ENCODE measurements at places on chromosomes 11 and 22.

DNA sequence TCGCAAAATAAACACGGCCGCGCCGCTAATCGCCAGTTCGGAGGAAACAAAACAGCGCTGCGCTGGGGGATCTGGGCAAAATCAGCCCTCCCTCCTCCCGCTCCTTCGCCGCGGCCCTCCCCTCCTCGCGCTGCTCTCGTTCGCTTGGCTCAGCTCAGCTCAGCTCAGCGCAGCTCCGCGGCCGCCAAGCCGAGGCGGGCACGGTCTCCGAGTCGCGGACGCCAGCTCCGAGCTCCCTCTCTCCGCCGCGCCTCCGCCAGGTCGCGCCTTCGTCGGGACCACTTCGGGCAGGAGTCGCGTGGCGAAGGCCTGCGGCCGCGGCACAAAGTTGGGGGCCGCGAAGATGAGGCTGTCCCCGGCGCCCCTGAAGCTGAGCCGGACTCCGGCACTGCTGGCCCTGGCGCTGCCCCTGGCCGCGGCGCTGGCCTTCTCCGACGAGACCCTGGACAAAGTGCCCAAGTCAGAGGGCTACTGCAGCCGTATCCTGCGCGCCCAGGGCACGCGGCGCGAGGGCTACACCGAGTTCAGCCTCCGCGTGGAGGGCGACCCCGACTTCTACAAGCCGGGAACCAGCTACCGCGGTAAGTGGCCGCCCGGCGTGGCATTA is at the start of gene SPON1:
Gene SPON1 (plus strand): TSS at position 162 of the 607 bp plus-strand sequence. CDS start 182 bp downstream, at position 344.
- DNase-seq = no peak

DNA sequence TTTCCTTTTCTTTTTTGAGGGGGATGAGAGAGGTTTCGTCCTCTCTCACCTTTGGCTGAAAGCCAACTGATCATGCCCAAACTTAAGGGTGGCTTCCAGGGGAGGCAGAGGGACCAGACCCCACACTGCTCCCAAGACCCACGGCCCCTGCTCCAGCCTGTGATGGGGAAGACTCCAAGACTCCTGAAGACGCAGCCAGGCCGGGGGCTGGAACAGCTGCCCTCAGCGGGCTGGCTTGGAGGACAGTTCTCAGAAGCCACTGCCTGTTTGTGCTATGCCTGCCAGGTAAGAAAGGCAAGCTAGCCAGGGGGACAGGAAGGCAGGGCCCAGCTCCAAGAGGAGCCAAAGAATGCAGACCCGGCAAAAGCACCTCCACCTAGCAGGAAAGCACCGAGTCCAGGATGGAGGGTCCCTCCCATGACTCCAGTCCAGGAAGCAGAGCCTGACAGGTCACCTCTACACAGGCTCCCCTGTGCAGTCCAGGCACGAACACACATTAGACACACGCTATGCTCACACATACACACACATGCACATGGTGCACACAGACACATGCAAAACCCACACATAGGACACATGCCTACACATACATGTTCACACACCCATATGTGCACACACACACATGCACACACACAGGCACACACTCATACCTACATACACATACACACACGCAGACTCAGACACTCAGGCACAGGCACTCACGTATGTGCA is 31.3 kb downstream of the GNB1L start:
- no peak for DNase-seq

DNA sequence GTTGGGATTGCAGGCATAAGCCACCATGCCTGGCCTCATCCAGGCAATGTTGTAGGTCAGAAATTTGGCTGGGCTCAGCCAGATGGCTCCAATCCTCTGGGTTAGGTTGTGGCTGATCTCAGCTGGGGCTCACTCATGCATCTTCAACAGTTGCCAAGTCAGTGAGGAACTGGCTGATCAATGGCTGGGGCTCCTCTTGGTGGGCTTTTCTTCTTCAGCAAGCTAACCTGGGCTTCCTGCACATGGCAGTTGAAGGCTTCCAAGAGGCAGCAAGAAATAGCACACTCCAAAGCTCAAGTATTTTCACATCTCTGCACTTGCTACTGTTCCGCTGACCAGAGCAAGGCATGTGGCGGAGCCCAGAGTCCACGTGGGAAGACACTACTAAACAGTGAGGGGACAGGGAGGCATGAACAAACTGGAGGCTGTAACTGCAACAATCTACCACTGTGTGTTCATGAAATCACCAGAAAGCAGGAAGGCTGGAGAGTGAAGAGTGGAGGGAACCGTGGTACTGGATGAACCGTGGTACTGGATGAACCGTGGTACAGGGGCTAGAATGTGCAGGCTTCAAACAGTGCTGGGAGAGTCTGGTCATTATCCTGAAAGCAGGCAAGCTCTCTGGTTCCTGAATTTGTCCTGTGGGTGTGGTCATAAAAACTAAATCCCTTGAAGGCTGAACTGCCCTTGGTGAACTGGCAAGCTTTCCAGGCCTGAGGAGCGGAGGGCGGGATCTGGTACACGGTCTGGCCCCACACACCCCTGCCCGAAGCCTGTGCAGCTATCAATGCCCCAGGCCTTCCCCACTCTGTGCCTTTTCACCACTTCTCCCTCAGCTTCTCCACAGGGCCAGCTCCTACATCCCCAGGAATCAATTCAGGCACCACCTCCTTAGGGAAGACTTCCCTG is 20.2 kb downstream of the CHST1 start:
- DNase-seq = no peak

GRCh38 chr11:8267280-8267679 is 3.6 kb upstream of the LMO1 start:
- no peak for DNase-seq

DNA sequence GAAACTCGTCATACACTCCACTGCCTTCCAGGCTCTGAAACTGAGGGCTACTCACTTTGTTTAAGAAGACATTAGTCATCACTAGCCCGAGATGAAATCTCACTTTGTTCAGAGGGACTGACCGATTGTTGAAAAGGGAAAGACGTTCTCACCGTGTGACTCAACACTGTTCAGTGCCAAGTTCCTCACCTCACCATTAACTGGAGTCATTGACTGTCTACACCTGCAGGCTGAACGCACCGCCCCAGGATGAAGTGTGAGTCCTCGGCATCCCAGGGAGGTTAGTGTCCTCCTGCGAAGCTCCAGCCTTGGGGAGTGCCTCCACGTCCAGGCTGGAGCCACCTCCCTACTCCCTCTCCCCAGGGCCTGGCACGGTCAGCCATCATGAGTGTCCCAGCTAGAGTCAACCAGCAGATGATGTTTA is 30.4 kb downstream of the FADD start:
- no peak for DNase-seq

GRCh38 chr22:27602390-27602789 is 199.2 kb downstream of the MN1 start:
- DNase-seq = no peak

DNA sequence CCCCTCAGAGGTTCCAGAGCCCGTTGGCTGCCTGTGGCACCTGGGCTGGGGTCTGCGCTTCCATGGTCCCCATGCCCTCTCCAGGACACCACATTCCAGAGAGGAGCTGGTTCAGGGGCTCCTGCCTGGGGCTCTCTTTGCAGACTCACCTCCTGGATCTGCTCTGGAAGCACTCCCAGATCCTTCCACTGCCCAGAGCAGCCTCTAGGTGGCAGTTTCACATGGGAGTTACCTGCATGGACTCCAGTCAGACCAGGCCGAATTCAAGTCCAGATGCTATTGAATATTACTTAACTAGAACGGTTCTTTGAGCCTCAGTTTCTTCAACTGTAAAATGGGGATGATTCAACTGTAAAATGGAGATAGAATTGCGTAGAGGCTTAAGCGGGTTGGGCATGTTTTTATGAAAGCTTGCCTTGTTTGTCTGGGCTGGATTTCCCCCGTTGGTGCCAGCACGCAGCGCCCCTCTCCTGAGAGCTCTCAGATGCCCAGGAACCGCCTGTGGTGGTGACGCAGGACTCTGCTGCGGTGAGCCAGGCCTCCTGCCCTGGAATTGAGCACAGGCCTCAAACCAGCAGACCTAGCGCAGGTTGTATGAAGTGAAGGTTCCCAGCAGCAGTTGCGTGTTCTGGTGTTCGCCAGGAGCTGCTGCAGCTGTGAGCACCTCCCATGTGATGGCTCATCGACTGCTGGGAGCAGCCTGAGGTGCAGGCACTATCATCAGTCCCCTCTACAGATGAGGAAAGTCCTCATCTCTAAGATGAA is 44.2 kb downstream of the LMO1 start:
- no peak for DNase-seq

- no peak for DNase-seq
Observed at GRCh38 chr11:67283481-67283963, 5.6 kb upstream of the ANKRD13D start.

DNA sequence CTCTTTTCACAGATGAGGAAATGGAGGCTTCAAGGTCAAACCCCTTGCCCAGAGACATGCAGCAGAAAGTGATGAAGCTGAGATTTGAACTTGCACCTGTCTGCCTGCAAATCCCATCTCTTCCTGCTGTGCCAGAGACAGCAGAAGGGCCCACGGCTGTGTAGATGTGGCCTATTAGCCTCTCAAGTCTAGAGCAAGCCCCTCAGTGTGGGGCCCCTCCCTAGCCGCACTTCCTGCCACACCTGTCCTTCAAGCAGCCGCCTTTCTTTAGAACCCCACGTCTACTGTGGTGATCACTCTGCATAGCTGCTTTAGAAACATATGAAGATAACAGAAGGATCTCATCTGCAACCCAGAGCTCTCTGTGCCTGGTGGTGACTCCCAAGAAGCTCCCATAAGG is 41.2 kb upstream of the JAM3 start:
- no peak for DNase-seq
